ENCODE measurements at places on chromosomes 13 and 19.

- no peak for DNase-seq
Measured at GRCh38 chr19:39224910-39225309, 19.9 kb downstream of the IFNL3 start.

DNA sequence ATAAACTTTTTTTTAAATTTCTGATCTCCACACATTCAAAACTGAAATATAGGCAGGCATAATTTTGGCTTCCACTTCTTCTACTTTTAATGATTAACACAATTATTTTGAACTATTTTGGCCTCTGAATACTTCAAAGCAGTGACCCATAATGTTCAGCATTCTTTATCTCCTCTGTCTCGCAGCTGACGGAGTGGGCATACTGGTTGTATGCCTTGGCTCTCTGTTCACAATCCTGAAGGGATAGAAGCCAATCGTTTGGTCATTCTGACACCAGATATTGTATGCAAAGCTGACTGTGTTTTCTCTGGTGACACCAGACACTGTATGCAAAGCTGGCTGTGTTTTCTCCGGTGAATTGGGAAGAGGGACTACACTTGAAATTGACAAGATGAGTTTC is 833.0 kb downstream of the EFNB2 start:
- DNase-seq, result no peak

- no peak for DNase-seq
Measured at GRCh38 chr19:12899891-12900518, 9.0 kb downstream of the GCDH start.

- no peak for DNase-seq
Measured at GRCh38 chr13:38376546-38376945, 26.9 kb downstream of the UFM1 start.

DNA sequence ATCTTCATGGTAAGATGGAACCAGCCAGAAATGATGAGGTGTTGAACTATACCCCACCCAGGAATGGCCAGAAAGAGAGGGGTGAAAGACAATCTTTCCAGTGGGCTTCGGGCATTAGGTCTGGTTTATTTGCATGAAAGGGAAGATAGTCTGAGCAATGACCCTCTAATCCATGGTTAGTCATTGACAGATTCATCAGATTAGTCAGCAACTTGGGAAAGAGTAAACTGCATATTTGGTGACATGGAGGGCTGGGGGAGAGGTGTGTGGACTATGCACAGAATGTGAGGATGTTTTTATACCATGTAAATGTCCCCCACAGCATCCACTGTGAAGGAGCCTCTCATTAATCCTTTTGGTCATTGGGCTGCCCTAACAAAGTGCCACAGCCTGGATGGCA is 30.1 kb upstream of the USP12 start:
- DNase-seq, result no peak

- DNase-seq, result no peak
Measured at GRCh38 chr13:42614436-42615035, 40.6 kb downstream of the TNFSF11 start.

- no peak for DNase-seq
Measured at GRCh38 chr13:48603375-48603774, 50.4 kb upstream of the CYSLTR2 start.

DNA sequence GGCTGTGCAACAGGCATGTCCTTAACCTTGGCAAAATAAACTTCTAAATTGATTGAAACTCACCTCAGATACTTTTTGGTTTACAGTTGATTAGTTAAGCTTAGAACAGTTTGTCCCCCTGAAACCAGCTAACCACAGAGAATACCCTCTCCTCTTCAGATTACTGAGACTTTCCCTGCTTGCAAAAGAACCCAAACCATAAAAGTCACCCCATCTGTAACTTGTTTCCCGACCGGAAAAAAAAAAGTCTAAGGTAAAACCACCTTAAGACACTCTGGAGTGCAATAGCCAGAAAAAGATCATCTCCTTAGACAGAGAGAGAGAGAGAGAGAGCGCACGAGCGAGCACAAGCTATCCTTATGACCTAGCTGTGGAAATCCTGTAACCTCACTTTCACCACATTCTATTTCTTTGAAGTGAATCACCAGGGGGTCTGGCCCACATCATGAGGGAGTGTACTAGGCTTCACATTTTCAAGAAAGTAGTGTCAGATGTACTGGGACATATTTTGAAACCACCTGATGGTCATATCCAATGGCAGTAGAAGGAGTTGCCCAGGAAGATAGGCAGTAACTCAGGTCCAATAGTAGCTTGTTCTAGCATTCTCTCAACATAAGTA is 11.1 kb upstream of the GTF2F2 start:
- DNase-seq, result no peak

GRCh38 chr13:113656831-113657671 is 947 bp downstream of the ATP4B start:
- DNase-seq, result no peak

GRCh38 chr13:36559375-36559774 is 114.4 kb upstream of the SERTM1 start:
- DNase-seq, result peak; percentile 73

- DNase-seq, result no peak
Measured at GRCh38 chr13:103002279-103002678, 63.9 kb downstream of the SLC10A2 start.

GRCh38 chr13:24911133-24911908 is 147.4 kb downstream of the RNF17 start:
- DNase-seq, result no peak

GRCh38 chr13:72566526-72566925 is 160.9 kb downstream of the MZT1 start:
- no peak for DNase-seq

GRCh38 chr19:28701491-28701890 is 511.5 kb downstream of the UQCRFS1 start:
- DNase-seq, result no peak

DNA sequence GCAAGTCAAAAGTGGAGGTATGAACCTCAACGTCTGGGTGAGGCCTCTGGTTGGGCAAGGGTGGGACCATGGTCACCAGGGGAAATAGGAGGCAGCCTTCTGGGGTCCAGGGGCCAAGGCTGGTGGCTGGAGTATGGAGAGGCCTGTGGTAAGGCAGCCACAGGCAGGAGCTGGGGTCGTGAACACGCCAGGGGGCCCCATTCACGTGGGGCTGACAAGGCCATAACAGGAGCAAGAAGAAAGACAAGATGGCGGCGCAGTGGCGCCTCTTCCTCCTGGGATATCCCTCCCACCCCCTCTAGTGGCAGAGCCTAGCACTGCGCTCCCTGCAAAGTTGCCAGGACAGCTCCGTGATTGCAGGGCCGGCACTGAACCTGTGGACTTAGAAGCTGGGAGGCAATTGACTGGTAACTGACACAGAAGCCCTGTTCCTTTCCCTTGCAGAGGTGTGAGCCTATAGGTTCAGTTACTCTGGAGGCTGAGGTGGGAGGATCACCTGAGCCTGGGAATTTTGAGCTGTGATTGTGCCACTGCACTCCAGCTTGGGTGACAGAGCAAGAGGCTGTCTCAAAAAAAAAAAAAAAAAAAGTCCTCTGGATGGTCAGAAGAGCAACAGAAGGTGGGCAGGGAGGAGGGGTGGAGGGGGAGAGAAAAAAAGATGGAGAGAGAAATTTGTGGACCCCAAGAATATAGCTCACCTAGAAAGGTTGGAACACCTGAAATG is 19.7 kb upstream of the EDDM13 start:
- DNase-seq, result peak; percentile 85

- no peak for DNase-seq
Measured at GRCh38 chr13:73467125-73467524, 408.3 kb downstream of the KLF5 start.

- DNase-seq, result no peak
Measured at GRCh38 chr13:30499338-30499737, 33.6 kb upstream of the HMGB1 start.

GRCh38 chr19:11587975-11588631 is 9.2 kb upstream of the ZNF627 start:
- no peak for DNase-seq

DNA sequence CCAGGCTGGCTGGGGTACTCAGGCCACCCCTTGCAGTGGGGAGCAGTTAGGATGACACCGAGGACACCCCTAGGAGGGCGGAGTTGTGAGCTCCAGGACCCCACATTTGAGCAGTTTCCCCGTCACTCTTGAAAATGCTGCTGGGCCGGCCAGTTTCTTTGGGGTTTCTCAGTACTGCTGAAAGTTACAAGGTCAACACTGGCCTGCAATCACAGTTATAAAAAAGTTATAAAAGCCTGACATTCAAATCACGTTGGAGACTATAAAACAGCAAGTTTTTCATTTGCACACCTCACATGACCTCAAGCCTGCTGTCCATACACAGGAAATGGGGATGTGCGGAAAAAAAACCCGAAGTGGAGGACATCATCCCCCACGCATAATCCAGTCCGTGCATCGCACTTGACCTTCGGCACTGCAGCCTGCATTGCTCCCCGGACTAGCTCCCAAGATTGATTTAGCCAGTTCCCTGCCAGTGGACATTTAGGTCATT is 27.0 kb downstream of the DNM2 start:
- DNase-seq, result no peak

DNA sequence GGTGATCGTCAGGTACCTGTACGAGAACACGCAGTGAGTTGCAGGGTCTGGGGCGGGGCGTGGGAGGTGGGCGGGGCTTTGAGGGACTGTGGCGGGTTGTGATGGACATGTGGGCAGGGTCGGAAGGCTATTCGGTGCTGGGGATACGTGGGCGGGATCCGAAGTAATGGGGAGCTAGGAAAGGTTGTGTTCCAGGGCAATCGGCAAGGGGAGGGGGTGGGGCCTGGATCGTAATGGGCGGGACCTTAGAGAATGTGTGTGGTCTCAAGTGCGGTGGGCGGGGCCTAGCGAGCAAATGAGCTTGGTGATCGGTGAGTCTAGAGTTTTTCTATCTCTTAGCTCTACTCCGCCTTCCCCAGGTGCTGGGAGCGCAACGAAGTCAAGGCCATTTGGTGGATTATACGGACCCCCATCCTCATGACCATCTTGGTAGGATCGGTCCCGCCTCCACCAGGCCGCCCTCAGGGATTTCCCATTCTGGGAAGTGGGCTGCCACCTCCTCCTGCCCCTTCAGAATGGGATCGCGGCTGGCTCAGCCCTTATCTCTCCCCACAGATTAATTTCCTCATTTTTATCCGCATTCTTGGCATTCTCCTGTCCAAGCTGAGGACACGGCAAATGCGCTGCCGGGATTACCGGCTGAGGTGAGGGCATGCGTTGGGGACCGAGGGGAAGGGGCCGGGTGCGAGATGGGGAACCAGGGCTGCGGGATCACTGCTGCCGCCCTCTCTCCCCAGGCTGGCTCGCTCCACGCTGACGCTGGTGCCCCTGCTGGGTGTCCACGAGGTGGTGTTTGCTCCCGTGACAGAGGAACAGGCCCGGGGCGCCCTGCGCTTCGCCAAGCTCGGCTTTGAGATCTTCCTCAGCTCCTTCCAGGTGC is 9.6 kb downstream of the GIPR start:
- DNase-seq, result peak; percentile 93

DNA sequence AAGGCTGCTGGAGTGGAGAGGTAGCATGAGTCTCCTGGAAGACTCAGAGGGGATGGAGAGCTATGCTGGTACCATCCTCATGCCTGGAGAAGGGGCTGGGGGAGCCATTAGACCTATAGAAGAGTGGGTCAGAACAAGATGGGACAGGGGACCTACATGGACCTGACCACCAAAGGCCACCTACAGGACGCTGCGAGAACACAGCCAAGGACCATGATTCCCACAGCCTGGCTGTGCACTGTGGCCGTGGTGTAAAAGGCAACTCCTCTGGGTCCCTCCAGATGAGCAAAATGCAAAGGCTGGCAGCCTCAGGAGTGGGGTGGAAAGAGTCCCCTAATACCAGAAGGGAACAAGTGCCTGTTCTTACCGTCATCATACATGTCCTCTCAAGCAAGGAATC is 216.2 kb downstream of the SLC7A1 start:
- no peak for DNase-seq

GRCh38 chr13:26971990-26972887 is 199.4 kb downstream of the USP12 start:
- no peak for DNase-seq

DNA sequence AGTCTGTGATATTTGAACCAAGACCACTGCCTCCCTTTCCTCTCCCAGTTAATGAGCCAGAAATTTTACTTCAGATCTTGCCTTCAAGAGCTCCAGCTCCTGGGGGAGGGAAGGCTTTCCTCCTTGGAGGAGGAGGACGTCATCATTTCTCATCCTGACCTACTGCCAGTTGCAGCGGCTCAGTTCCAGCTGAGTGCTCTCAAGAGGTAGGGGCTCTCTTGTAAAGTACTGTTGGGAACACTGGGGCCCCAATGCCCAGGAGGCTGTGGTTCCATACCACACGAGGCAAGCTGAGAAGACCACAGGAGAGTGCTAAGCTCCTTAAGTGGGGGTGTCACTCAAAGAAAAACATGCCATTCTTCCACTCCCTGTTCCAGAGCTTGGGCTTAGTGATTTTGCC is 36.2 kb downstream of the METTL21C start:
- peak; percentile 64 for DNase-seq

- no peak for DNase-seq
Measured at GRCh38 chr19:56383826-56384605, 9.3 kb downstream of the ZNF582 start.

DNA sequence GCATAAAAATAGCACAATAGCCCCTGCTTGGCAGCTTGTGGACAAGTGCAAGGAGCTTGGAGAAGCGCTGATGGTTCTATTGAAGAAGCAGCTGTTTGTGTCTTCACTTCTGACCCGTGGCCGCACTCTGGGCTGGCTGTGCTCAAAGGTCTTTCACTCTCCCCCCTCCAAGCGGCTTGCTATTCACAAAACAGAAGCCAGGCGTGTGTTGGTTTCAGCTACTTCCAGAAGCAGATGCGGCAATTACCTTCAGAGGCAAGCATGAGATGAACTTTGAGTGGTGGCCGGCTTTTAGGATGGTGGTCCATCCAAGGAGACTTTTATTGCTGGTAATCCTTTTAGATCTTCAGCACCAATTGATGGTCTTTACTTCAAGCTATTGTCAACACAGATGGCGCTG is 188.5 kb upstream of the ARGLU1 start:
- DNase-seq, result peak; percentile 50

DNA sequence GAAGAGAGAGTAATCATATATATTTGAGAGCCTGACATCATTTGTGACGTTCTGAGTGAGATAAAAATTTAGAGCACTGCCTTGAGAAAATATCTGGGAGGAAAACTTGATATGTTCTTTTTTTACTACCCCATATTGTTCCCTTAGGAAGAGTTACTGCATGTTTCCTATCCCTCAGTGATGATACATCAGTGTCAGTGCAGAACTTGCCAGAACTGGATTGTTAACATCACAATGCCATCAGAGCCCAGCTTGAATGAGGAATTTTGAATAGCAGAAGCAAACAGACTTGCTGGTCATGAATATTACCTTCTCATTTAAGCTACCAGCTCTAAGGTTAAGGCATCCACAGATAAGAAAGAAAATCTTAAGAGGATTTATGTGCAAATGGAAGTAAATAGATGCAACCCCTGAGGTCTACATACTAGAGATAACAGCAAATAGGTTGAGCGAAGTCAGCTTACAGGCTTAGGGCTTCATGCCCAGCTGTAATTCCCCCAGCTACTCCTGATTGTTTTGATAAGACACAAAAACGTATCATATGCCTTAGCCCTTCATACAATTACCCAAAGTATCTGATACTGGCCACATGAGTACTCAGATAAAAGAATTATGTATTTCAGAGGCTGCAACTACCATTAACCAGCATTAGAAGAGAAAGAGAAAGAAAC is 313.7 kb upstream of the ATXN8OS start:
- no peak for DNase-seq

- DNase-seq, result no peak
Measured at GRCh38 chr13:46022481-46022880, 30.1 kb downstream of the ZC3H13 start.

- no peak for DNase-seq
Measured at GRCh38 chr13:43061496-43062280, 38.3 kb downstream of the DNAJC15 start.

- peak; percentile 16 for DNase-seq
Measured at GRCh38 chr13:82847595-82847994, 1034.7 kb downstream of the SLITRK1 start.

- DNase-seq, result no peak
Measured at GRCh38 chr13:91058066-91058465, 289.4 kb upstream of the MIR17HG start.
